ENCODE measurements at places on chromosomes 5 and 9.

GRCh38 chr9:84711936-84712335 lies 42.4 kb downstream of the NTRK2 start:
- no peak for DNase-seq

- DNase-seq: no peak
Observed at GRCh38 chr9:113548221-113549041, 84.9 kb downstream of the RGS3 start.

DNA sequence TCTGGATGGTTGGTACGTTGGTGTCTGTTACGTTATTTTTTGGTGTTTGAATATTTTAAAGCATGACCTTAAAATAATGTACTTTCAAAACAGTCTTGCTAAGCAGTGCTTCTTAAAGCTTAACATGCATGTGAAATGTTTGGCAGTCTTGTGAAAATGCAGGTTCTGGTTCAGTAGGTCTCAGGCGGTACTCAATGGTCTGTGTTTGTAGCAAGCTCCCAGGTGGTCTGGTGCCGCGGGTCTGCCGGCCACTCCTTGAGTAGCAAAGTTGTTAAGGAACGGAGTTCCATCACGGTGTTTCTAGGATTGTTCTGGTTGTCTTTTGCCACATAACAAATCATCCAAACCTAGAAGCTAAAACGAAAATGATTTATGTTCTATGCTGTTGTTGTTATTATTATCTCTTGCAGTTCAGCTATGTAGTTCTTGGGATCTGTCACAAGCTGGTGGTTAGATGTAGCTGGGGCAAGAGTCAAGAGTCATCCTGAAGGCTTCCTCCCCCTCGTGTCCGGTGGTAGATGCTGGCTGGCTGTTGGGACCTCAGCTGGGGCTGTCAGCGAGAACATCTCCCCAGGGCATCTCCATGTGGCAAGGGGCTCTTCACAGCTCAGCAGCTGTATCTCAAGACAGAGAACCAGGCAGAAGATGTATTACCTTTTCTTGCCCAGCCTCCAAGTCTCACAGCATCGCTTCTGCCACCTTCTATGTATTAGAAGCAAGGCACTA lies 186.8 kb downstream of the PALM2AKAP2 start:
- no peak for DNase-seq

- DNase-seq: no peak
Observed at GRCh38 chr5:108321341-108321740, 60.6 kb downstream of the FBXL17 start.

All from effector CD4-positive, alpha-beta T cell (primary cell).